ENCODE measurements at places on chromosomes 5 and 9. TPM values are rescaled to one million over a fixed set of nuclear protein-coding genes. Genes with fewer than 3 reads are reported as not detected.

CTXN3 gene
- total RNA-seq: not detected

CD72 gene
- 0.38 TPM for total RNA-seq

MTAP gene
- 139 TPM for total RNA-seq

DNA sequence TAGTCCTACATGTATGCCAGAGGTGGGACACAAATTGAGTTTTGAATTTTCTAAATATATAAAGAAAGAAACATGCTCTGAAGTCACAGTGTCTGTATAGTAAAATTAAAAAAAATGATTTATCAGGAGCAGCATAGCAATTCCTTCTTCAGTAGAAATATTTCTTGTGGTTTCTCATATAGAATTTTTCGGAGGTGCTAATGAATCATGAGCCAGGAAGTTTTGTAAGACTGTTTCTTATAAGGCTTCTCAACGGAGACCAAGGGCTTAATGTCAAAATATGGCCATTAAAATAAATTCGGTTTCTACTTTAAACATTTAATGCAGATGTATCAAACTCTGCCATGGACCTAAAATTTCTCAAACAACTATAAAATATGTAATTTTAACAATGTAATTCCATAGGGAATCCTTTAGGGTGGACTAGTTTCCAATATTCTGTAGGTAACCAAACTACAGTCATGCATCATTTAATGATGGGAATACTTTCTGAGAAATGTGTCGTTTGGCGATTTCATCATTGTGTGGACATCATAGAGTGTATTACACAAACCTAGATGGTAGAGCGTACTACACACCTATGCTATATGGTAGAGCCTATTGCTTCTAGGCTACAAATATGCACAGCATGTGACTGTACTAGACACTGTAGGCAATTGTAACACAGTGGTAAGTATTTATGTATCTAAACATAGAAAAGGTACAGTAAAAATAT, 66.3 kb downstream of the ANKRD55 start:
- DNase-seq: no peak
- no peaks in the 10 kb centered on the region for H3K4me1 ChIP-seq
- no peak overlapping the region for H3K27ac ChIP-seq
- no peaks in the 10 kb centered on the region for H3K36me3 ChIP-seq
- H3K4me3 ChIP-seq: no peak overlapping the region

DNA sequence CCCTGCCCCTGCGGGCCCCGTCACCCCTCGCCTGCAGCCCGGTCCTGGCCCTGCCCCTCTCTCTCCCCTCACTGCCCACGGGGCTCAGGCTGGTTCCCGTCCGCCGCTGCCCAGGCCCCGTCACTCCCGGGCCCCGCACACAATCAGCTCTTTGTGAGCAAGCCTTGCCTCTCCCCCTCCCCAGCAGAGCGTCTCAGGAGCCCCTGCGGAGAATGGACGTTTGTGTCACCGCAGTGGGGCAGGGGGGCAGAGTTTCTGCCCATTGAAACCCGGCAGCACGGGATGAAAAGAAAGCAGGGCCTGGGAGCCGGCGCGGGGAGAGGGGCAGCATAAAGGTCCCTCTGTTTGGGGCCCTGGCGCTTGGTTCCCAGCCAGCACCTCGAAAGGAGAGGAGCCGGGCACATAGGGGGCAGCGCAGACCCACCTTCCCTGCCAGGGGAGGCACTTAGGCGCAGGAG, 13.5 kb upstream of the NUP214 start:
- no peak overlapping the region for H3K27ac ChIP-seq
- H3K4me3 ChIP-seq: no peak overlapping the region
- no peak for DNase-seq
- no peaks in the 10 kb centered on the region for H3K4me1 ChIP-seq
- H3K36me3 ChIP-seq: no peaks in the 10 kb centered on the region

FOXD4L6 gene
- total RNA-seq: 0.28 TPM
